ENCODE measurements at places on chromosomes 1 and 21. TPM values are rescaled to one million over a fixed set of nuclear protein-coding genes. Genes with fewer than 3 reads are reported as not detected.
A peak's percentile ranks its signal among the peaks of the same experiment; 100 is the strongest.

NPR1 gene
- 0.25 TPM for total RNA-seq

KRTAP19-3 gene
- total RNA-seq = not detected

FAM229A gene
- 1.1 TPM for total RNA-seq

WDR64 gene
- total RNA-seq = not detected

ELAPOR1 gene
- 0.51 TPM for total RNA-seq

HDGF gene
- total RNA-seq = 185 TPM

DMBX1 gene
- not detected for total RNA-seq

TMEM125 gene
- total RNA-seq = not detected

PTCH2 gene
- 0.11 TPM for total RNA-seq

FCGR3A gene
- total RNA-seq = not detected

GRCh38 chr1:150487763-150488115 lies 520 bp downstream of the TARS2 start:
- DNase-seq = no peak

GRCh38 chr1:54167422-54168139 lies 14.8 kb upstream of the CDCP2 start:
- DNase-seq = peak; percentile 71

DNA sequence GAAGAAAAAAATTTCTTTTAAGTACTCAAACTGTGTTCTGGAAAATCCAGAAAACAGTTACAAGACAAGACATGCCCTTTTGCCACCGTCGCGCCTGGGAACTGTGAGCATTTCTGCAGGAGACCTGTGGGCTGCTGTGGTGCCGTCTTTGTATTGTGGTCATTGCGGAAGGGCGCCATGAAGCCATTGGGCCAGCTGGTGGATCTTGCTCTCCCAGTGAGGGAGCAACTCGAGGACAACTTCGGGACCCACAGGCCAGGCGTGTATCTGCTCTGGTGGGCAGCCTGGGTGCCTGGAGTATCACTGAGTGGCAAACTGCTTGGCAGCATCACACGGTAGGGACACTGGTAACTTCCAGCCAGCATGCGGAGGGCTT lies 3.8 kb upstream of the THEMIS2 start:
- no peak for DNase-seq

DNA sequence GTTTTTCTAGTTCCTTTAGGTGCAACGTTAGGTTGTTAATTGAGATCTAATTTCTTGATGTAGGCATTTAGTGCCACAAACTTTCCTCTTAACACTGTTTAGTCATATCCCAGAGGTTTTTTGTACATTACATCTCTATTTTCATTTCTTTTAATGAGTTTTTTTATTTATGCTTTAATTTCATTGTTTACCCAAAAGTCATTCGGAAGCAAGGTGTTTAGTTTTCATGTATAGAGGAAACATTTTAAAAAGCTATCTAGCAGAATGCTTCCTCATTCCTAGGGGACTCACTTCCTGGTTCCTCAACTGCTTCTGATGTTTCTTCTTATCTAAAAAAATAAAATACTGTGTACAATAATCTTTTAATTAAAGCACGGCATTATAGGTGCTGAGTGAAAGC lies 307.2 kb upstream of the CAMK1G start:
- DNase-seq = no peak

GRCh38 chr1:242225767-242226573 lies 227.1 kb upstream of the MAP1LC3C start:
- DNase-seq = no peak

DNA sequence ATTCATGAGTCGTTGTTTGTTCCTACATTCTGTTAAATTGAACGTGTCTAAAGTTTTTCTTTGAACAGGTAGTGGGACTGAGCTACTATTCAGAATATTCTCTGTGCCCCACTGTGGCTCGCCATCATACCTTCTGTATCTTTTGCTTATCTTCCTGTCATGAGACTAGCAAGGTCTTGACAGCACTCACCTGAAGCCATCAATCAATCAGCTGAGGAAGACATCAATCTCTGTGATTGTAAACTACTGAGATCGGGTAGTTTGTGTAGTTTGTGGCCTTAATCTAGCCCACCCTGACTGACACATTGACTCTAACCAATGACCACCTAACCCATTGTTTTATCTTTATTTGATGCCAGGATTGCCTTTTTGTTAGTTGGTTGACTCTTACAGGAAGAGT lies 17.7 kb upstream of the RUNX1 start:
- DNase-seq = no peak

- peak; percentile 68 for DNase-seq
These were observed 67.5 kb upstream of the CD1D start for GRCh38 chr1:158112994-158113758.

GRCh38 chr1:220552672-220553260 lies 24.8 kb downstream of the MARK1 start:
- DNase-seq = peak; percentile 26

- DNase-seq = peak; percentile 83
These were observed 71.0 kb upstream of the ANGPTL1 start for GRCh38 chr1:178941849-178942248.

GRCh38 chr1:29793101-29793546 lies 556.8 kb downstream of the PTPRU start:
- DNase-seq = peak; percentile 74

- no peak for DNase-seq
These were observed 54.0 kb upstream of the KANK4 start for GRCh38 chr1:62373221-62373620.

- peak; percentile 64 for DNase-seq
These were observed 18.7 kb downstream of the UQCRHL start for GRCh38 chr1:15788624-15789301.

DNA sequence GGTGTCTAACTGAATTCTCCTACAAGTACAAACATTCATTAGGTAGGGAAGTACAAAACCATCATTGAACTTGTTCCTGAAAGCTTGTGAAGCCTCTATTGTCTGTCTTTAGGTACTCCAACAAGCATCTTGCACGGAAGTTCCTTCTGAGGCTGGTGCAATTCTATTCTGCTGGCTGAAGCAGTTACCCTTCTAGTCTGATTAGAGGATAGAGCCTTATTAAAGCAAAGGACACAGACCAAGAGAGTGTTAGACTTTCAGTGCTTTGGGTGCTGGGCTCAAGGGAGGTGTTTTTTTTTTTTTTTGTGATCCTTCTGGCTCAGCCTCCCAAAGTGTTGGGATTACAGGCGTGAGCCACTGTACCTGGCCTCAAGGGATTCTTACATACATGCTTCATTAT lies 43.8 kb downstream of the HHAT start:
- no peak for DNase-seq

DNA sequence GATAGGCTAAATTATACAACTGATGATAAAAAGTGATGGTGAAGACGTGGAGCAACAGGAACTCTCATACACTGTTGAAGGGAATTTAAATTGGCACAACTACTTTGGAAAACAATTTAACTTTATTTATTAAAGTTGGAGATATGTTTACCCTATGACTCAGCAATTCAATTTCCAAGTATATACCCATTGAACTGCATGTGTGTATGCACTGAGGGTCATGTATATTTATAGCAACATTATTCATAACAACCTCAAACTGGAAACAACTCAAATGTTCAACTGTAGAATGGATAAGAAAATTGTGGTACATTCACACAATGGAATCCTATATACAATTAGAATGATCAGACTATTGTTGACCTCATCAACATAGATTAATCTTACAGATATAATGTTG lies 16.5 kb upstream of the BCAS2 start:
- DNase-seq = peak; percentile 10

DNA sequence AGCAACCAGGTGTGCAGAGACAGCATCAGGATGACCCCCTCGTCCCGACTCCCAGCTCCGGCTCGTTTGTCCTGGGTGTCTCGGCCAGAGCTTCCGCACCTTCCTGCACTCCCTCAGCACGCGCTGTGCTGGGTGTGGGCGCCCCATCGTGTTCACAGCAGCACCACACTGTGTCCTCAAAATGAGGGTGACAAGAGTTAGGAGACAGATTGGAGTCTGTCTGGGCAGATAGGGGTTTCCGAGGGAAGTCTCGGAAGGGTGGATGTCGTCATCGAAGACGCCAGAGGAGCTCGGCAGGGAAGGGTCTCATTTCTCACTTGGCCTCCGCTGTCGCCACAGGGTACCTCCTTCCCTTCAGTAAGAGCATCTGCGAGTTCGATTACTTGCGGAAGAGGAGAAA lies 4.1 kb downstream of the CCDC27 start:
- DNase-seq = no peak

GRCh38 chr21:38875694-38876492 lies 70.2 kb downstream of the ETS2 start:
- peak; percentile 82 for DNase-seq

DNA sequence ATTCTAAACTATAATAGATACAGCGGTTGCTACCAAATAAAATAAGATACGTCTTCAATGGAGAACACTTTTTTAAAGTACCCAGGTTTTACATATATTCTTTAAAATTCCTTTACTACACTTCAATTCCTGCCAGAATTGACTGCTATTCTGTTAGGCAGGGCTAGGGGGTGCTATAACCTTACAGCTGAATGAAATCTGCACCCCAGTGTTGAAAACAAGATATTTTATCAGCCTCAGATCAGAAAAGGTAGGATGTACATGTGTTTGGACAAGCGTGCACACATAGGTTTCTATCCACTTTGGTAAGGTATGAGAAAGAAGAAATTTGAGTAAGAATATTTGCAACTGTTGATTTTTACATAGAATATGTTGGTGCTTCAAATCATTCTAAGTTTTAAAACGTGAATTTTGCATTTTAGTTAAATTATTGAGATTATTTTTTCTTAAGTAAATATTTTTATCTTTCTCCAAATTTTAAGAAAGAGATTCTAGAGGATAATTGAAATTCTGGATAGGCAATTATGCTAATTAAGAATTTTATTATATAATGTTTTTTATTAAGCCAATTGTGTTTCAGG lies 490.8 kb upstream of the ADGRL4 start:
- peak; percentile 59 for DNase-seq

DNA sequence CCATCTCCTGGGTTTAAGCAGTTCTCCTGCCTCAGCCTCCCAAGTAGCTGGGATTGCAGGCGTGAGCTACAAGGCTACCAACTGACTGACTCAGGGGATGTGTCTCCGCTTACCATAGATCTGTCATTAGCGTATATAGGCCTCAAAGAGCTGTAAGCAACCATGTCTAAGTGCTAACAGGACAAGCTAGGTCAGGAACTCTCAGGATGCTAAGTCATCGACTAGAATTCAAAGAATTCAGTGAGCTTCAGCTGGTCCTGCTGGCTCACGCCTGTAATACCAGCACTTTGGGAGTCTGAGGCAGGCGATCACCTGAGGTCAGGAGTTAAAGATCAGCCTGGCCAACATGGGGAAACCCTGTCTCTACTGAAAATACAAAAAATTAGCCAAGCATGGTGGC lies 29.5 kb downstream of the CAPN2 start:
- DNase-seq = peak; percentile 35

DNA sequence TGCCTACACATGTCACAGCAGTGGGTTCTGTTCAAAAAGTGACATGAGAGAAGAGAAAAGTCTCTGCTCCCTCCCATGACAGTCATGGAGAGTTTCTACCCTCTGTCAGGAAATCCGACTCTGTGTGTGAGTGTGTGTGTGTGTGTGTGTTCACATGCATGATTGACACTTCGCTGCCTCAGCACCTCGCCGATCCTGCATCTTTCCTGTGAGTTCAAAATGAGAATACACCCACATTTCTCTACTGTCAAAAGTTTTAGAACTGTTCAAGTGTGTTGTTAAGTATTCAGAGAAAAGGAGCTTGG lies 46.2 kb upstream of the COX20 start:
- no peak for DNase-seq

GRCh38 chr1:30735124-30735523 lies 11.7 kb upstream of the MATN1 start:
- no peak for DNase-seq

DNA sequence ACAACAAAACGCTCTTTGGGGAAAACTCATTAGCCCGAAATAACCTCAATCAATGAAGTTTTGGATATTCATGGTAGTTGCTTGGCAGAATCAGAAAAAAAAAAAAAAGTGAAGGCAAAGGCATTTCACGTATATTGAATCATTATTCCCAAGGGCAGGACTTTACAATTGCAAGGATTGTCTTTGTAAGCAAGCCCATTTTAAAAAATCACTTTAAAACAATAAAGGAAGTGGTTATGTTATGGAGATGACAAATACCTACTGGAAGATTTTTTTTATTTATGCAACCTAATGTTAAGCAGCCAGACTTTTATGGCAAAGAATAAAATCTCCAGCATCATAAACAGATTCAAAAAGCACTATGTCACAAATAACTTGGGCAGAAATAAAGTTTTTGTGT lies 9.3 kb downstream of the GJB4 start:
- peak; percentile 21 for DNase-seq

GRCh38 chr1:230087028-230087716 lies 20.1 kb downstream of the GALNT2 start:
- no peak for DNase-seq

DNA sequence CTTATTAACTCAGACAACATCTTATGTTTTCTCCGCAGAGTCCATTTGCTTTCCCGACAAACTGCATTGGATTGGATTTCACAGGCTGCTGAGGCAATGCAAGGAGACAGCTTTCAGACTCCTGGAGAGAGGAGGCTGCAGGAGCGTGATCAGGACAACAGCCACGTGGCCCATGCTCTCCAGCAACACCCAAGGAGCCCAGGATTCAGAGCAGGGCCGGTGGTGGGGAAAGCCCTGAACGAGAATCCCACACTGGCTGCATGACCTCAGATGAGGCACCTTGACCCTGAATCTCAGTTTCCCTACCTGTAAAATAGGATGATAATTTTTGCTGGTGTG lies 78.3 kb upstream of the NFASC start:
- DNase-seq = no peak

- DNase-seq = peak; percentile 85
These were observed 2.7 kb downstream of the RGL1 start for GRCh38 chr1:183807549-183808168.

DNA sequence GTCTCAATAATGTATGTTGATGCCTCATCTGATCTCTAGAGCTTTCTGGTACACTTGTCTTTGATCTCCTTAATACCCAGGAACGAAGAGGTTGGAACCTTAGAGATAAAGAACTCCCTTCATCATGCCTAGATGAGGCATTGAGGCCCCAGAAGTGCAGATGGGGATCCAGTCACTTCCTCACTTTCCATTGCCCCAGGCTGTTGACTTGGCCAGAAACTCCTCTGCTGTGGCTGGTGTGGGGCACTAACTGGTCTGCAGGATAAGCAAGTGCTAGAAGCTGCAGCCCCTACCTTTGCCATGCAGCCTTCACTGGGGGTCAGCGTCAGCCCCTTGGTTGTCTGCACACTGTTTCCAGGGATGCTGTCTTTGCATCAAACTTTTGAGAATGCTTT lies 49.9 kb downstream of the STUM start:
- no peak for DNase-seq

DNA sequence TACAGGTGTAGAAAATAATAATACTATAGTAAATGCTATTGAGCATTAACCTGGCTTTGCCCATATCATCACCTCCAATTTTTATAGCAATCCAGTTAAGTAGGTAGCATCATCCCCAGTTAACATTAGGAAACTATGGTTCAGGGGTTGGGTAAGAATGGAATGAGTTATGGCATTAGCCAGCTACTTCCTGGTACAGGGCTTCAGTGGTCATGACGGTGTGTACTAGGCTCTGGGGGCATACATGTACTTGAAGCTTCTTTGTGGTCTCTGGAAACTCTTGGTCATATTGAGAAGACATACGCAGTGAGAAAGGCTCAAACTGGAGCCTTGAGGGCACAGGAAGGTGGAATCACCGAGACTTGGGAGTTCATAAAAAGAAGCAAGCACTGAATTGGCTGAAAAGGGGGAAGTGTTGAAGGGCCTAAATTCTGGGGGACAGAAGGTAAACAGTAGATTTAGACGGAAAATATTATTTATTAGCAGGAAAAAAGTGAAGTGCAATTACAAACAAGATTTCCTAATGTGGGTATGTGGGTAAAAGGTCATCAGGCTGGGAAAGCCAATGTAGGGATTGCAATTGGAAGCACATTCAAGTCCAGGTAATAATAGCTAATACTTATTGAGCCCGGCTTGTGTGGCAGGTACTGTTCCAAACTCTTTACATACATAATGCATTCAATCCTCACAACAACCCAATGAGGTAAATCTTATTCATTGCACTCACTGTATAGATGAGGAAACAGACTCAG lies 114.2 kb upstream of the ATP1A1 start:
- no peak for DNase-seq
